ENCODE measurements at places on chromosomes 1 and 21.
A peak's percentile ranks its signal among the peaks of the same experiment; 100 is the strongest.

DNA sequence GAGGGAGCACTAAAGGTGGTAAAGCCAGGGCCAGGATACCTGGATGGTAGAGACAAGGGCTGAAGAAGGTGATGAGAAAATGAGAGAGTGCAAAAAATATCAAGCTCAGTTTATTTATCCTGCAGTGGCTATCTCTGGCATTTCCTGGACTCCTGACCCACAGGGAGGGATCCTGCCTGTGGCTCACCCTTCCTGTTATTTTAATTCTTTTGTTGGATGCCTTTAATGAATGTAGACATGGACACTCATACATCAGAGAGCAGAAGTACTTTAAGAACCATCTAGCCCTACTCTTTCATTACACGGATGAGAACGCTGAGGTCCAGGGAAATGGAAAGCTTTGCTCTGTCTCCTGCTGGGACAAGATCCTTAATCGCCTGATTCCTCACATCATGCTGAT lies 20.6 kb downstream of the JUN start:
- DNase-seq = peak; percentile 27

DNA sequence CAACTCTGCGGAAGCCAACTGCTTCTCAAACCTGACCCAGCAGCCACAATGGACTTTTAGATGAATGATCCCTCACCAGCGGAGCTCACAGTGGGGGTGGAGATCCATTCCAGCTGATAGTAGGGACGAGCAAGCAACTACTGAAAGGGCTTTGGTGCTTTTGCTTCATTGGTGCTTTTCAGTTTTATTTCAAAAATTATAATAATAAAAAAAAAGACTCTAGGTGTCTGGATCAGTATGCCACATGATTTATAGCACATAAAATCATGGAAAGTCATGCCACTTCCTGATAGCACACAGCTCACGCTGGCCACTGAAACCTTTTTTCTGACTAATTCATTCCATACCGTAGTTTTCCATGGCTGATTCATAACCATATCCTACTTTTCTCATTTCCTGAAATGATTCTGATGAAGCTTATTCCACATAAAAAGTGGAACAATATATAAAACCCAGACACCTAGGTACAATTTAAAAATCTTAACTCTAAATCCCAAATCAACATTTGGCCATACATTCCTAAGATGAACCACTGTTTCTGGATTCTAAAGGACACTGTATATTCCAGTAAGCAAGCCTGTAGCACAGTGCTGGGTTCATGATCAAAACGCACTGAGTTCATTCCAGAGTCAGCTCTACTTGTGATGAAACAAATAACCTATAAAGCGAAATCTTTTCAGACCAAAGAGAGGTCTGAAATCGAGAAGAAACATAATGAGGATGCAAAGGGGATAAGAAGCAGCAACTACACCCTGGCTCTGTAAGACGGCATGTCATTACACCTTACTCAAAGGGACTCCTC lies 41.3 kb upstream of the KCNE1 start:
- DNase-seq = peak; percentile 24

DNA sequence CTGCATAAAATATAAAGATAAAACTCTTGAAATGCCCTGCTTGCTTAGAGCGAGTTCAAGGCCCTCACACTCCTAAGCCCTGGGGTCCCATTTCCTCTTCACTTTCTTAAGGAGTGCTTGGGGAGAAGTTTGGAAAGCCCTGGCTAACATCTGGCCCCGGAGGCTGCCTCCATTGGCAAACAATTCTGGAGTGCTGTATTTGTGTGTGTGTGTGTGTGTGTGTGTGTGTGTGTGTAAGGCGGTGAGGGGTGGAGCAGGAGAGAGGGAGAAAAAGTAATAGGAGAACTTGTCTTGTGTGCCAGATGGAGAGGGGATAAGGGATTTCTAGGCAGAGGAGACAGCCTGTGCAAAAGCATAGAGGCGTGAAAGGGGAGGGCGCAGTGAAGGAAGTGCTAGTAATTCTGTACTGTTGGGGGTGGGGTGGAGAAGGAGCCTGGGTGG lies 578 bp upstream of the TRIM62 start:
- DNase-seq = peak; percentile 9

DNA sequence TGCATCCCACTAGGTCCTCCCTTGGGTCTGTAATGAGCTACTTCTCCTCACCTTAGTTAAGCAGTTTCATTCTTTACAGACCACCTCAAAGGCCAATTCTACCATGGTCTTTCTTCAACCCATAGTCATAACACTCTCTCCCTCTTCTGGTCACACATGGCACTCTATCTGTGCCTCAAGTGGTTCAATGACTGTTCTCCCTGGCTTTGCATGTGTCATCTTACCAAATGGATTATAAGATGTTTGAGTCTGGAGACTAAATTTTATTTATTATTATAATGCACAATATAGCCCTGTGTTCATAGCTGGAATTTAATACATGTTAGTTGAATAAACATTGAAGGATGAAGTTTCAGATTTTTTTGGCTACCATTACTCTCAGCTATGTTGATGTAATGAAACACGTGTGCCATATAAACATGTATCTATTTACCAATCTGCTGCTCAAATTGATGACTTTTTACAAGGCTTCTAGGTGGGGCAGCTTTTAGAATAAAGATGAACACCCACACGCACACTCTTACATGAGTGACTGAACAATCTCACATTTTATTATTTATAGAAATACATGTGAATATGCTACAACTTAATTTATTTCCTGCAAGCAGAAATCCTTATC lies 102.1 kb downstream of the RUNX1 start:
- DNase-seq = no peak

- DNase-seq = no peak
Measured at GRCh38 chr1:231338270-231339128, at the start of gene SPRTN. SPRTN (plus strand) TSS chr1:231338293; CDS start chr1:231338384, 91 bp downstream.

- DNase-seq = no peak
Measured at GRCh38 chr1:177190308-177190970, 19.7 kb downstream of the BRINP2 start.

GRCh38 chr1:3672231-3672970 lies 20.1 kb downstream of the TP73 start:
- no peak for DNase-seq

DNA sequence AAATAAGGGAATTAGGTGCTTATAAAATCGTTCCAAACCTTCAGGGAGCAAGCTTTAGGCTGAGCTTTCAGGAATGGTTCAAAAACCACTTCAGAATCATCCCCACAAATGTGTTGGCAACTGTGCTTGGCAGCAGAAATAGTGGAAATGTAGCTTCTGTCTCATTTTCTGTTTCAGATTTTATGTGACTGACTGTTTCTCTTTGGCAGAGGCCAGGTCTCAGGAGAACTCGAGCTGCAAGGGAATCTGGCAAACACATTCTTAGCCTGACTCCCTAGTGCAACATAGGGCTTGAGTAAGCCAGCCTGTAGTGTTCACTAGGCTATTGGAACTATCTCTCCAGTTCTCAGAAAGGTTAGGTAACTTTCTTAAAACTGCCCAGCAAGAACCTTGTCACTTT lies 128.6 kb downstream of the PLA2G4A start:
- no peak for DNase-seq

- DNase-seq = no peak
Measured at GRCh38 chr21:37045556-37045955, 27.3 kb downstream of the PIGP start.

DNA sequence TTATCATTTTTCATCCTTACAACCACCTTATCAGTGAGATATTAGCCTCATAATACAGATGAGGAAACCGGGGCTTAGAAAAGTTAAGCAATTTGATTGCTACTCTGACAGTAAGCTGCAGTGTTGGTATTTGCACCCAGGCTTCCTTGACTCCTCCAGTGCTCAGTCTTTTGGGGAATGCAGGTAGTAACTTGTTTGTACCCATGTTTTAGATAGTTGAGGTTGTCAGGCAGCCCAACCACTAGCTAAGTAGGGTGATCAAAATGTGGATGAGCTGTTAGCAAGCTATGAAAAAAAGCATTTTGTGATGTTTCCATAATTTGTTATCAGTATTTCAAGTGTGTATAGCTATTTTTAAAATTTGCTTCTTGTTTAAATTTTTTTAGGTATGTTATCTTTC lies 80.8 kb downstream of the SASS6 start:
- DNase-seq = no peak

GRCh38 chr1:242784084-242784483 lies 259.6 kb upstream of the PLD5 start:
- no peak for DNase-seq

DNA sequence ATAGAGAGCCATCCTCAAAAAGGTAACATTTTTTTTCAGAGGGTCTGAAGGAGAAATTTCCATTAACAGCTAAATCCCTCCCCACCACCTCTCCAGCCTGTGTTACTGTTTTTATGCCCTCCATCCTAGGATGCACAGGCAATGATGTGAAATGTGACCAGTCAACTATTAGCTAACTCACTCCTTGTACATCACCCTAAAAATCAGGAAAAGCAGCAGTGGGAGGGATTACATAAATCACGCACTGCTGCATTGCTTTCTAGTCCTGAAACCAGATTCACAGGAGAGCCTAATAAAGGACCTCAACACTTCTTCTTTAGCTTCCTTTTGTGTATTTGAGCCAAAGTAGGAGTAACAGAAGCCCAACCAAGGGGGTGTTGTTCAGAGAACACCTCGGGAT lies 66.3 kb downstream of the LMO4 start:
- no peak for DNase-seq

- no peak for DNase-seq
Measured at GRCh38 chr21:37848721-37849490, 67.4 kb downstream of the KCNJ6 start.

DNA sequence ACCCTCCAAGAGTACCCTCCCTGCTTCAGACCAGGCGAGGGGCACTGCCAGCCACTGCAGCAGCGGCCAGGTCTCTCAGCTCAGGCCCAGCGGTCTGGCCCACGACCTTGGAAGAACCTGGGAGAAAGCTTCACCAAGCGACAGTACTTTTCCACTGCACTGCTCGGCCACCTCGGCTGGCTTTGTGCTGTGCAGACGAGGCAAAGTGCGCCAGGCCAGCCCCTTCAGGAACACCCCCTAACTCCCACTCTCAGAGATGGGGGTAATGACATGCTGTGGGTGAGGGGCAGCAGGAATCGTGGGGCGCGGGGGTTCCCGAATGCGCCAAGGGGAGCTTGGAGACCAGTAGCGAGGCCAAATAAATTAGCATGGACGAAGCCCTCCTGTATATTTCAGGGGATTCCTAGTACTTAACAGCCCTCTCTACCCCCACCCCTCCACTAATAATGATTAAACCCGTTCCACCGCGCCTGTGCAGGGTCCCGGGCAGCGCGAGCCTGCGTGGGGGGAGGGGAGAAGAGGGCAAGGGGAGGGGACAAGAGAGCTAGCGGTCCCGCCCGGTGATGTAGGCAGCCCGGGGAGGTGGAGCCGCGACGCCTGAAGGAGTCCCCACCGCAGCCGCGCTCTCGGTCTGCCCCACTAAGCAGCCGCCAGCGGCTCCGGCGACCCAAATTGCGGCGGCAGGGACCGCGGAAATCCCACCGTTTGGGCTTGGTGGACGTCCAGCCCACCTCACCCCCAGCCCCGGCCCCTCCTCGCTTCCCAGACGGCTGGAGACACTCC lies at the start of gene FAM43B:
TSS of gene FAM43B (plus strand) at position 629 of the 783 bp plus-strand sequence. CDS start 401 bp downstream, outside the sequence.
- peak; percentile 14 for DNase-seq

GRCh38 chr1:245990315-245991022 lies 516.6 kb downstream of the SMYD3 start:
- peak; percentile 38 for DNase-seq

GRCh38 chr1:227225715-227226346 lies 92.5 kb downstream of the CDC42BPA start:
- no peak for DNase-seq

GRCh38 chr1:1270813-1271212 lies 2.8 kb downstream of the UBE2J2 start:
- no peak for DNase-seq

GRCh38 chr1:11550664-11551283 lies 71.8 kb downstream of the DISP3 start:
- peak; percentile 62 for DNase-seq

- DNase-seq = no peak
Measured at GRCh38 chr1:6471086-6471969, 5.4 kb upstream of the TNFRSF25 start.

DNA sequence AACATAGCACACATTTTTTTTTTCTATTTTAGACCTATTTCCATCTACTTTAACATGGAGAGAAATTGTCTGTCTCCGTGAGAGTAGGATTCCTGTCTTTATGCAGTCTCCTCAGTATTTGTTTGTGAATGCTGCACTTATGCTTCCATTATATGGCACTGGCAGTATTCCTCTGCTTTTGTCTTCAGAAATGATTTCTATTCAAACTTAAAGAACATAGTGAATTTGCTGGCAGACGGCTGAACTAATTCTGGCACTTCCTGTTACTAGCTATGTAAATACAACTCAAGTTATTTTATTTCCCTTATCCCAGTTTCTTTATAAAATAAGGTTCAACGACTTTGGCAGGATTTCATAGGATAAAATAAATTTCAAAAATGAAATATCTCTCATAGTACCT lies 45.3 kb downstream of the KCTD3 start:
- no peak for DNase-seq

- DNase-seq = no peak
Measured at GRCh38 chr1:173126421-173126820, 75.7 kb upstream of the TNFSF18 start.

- no peak for DNase-seq
Measured at GRCh38 chr1:12587981-12588640, 29.9 kb downstream of the DHRS3 start.

GRCh38 chr1:221783437-221783836 lies 41.5 kb upstream of the DUSP10 start:
- DNase-seq = no peak

GRCh38 chr1:41539418-41539805 lies 54.9 kb upstream of the EDN2 start:
- no peak for DNase-seq

DNA sequence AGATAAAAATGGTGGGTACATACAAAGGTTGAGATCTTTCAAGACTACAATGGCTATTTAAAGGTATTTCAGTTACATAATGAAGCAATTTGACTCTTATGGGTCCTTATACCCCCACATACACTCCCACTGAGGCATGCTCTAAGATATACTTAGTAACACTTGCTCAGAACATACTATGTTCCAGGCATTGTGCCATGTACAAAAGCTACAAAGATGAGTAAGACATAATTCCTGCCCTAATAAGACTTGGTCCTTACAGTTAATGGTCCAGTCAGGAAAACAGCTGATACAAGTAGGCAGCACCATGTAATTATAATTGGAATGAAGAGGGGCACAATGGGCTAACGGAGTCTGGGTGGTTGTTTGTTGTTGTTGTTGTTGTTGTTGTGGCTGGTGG lies 166.7 kb upstream of the BEND5 start:
- DNase-seq = no peak

DNA sequence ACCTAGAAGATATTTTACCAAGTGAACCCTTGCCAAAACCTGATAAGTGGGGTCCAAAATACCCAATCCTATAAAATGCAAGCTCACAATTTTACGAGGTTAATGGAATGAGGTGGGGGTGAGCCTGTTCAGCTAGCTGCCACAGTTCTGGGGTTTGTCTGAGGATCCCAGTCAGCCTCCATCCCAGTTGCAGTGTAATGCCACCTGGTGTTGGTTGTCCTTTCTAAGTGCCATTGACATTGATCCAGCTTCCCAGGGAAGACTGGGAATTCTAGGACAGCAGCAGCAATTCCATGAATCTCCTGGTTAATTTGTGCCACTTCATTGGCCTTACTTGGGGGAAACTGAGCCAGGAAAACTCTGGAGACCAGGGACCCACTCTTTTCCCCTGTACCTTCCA lies 298.3 kb downstream of the RWDD3 start:
- no peak for DNase-seq

All from SW480 (cell line).